ENCODE measurements at places on chromosomes 5 and 9.

DNA sequence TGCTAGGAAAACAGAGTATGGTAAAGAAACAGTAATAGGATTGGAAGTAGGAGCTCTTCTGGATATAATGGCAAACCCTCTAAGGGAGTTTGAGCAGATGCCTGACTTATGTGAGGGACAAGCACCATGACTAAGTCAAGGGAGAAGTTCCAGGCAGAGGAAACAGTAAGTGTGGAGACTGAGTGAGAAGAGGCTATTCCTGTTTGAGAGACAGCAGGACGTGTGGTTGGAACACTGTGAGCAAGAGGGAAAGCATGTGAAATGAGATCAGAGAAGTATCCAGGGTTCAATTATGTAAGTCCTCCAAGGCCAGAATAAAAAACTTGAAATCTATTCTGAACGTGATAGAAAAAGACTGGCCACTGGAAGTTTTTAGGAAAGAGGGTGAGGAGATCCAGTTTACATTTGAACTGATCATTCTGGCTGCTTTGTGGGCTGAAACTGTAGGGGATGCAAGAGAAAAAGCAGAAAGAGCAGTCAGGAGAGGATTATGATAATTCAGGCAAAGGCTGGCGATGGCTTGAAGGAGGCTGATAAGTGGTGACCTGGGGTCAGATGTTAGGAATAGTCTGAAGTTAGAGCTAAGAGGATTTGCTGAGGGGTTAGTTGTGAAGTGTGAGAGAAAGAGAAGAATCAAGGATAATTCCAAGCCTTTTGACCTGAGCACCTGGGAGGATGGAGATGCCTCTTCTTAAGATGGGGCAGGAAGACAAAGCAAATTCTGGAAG is 19.2 kb downstream of the DMAC1 start:
- no peak for DNase-seq

DNA sequence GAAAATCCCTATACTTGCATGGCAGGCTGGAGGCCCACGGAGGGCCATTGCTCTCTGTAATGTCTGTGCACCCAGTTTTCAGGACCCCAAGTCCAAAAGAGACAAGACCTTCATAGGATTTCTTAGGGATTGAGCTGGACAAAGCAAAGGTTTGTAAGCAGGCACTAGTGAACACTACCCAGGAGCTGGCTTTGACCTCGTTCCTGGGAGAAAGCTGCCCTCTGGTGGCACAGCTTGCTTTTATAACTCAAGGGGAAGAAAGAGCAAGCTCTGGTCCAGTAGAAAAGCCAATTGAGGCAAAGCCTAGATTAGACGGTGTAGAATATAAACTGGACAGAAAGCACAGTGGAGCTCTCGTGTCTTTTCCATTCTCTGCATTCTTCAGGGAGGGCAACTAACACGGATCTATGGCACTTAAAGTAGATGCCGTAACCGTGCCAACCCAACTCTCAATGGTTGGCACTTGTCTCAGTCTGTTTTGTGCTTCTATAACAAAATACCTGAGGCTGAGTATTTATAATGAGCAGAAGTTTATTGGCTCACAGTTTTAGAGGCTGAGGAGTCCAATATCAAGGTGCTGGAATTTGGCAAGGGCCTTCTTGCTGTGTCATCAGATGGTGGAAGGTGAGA is 7.9 kb downstream of the GABRP start:
- peak; percentile 87 for DNase-seq

DNA sequence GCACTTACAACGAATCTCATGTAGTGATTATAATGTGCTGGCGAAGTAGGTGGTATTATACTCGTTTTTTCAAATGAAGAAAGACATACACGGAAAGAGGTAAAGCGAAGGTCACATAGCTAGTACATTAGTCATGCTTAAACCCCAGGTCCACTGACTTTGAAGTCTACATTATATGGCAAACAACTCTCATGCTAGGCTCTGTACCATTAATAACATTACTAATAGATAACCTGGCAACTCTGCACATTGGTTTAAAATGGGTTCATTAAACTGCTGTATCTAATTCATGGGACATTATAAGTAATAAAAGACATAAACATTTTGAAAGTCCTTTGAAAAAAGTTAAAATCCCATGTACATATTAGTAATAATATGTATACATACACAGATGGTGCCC is 21.2 kb downstream of the FYB1 start:
- no peak for DNase-seq

DNA sequence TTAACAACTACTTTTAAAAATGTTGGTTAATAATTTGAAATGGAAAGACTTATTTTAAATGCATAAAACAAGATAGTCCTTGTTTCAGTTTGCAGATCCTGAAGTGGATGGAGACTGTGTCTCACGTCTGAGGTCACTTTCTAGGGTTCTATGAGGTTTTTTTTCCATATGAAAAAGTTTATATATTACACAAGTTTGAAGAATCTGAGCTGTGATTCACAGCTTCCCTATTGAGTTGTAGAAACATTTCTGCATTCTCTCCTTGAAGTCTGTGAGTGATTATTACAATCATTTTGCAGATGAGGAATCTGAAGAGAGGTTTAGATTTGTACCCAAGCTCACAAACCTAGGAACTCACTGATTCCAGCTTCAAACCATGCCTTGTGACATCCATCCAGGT is 442.5 kb upstream of the KLF4 start:
- no peak for DNase-seq

DNA sequence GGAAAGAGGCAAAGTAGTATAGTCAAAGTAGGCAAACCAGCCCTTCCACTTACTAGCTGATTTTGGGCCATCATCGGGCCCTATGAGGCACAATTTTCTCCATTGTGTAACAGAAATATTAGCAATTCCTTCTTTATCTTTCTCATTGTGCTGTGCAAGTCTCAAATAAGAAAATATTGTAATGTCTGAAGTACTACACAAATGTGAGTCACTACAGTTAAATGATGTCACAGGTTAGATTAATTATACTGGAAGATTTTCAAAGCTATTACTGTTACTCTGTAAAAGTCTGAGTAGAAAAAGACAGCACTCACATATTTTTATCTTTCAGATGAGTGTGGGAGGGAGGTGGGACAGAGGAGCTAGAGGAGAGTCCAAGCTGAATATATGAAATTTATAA is 12.4 kb upstream of the TMC1 start:
- no peak for DNase-seq

GRCh38 chr9:115250621-115251032 is 132.7 kb upstream of the TNC start:
- no peak for DNase-seq

- DNase-seq: no peak
Observed at GRCh38 chr5:142904416-142904815, 134.2 kb downstream of the ARHGAP26 start.
